ENCODE measurements at places on chromosomes 1 and 21. TPM values are rescaled to one million over a fixed set of nuclear protein-coding genes. Genes with fewer than 3 reads are reported as not detected.

DNA sequence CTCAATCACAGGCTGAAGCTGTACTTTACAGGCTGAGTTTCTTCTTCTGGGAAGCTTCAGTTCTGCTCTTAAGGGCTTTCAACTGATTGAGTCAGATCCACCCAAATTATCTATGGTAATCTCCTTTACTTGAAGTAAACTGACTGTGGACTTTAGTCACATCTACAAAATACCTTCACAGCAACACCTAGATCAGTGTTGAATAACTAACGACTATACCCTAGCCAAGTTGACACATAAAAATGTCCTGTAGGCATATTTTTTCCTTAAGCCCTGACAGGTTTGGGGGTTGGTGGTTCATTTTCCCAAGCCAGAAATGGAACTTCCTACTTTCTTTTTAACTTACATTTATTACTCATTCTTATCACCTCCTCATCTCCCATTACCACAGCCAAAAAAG lies 42.9 kb upstream of the PRKACB start:
- ATAC-seq, result no peak

Gene GJA4
- total RNA-seq, result 2.0 TPM

GRCh38 chr1:168035345-168035744 lies 98.5 kb upstream of the MPC2 start:
- no peak for ATAC-seq

Gene CD2
- 1.3 TPM for total RNA-seq

Gene MTARC2
- total RNA-seq, result 3.0 TPM

Gene AJAP1
- total RNA-seq, result 0.44 TPM

Gene LCE1E
- total RNA-seq, result not detected

DNA sequence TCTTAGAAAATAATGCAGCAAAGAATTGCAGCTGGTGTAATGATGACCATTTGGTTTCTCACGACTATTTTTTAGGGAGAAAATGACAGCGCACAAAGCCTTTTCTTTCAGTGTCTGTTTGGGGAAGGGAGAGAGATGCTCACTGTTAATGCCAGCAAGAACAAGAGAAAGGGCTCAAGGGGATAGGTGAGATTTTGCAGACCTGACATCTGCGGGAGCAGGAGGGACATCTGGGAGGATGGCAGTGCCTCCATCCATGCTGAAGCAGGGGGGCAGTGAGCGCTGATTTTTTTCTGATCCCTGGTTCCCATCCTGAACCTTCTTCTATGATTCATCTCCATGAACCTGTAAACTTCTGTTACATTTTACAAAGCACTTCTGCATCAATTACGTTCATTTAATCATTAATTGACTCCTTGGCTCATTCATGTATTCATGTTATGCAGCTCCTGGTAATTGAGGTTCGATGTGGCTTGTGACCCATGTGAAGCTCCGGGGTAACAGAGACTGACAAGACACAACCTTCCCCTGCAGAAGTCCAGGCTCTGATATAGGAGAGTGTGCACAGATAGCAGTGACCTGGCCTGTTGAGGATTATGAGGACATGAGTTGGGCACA lies 595.3 kb downstream of the PTPRU start:
- ATAC-seq, result no peak

Gene LDLRAD1
- 0.24 TPM for total RNA-seq

DNA sequence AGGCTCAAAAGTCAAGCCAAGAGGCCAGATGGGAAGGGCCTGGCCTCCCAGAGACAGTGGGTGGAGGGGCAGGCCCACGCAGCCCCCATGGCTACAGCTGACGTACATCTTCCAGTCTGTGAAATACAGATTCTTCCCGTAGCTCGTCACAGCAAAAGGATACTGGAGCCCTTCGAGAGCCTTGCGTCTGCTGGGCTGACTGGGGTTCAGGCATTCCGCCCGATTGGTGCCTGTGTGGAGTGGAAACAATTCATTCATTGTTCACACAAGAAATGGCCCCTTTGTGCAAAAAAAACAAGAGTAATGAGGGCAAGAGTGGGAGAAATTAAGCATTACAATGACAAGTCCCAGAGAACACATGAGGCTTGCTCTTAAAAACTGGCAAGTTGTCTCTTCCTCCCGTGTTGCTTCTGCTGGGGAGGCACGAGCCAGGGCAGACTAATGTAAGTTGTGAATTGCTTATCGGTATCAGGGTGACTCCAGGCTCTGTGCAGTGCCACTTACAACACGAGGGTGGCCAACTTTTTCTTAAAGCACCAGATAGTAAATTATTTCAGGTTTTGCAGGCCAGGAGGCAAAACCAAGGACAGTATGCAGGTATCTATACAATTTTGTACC lies 85.1 kb downstream of the NID1 start:
- ATAC-seq, result no peak

Gene PERM1
- not detected for total RNA-seq

Gene RNF186
- 0.16 TPM for total RNA-seq

GRCh38 chr21:45983981-45984551 lies 2.5 kb downstream of the COL6A1 start:
- ATAC-seq, result no peak

- ATAC-seq, result peak; percentile 60
These were observed 17.2 kb upstream of the BEND5 start for GRCh38 chr1:48793863-48794262.

- ATAC-seq, result no peak
These were observed 137.3 kb downstream of the NAV1 start for GRCh38 chr1:201676197-201676596.

Gene DNAJC28
- total RNA-seq, result 0.52 TPM

DNA sequence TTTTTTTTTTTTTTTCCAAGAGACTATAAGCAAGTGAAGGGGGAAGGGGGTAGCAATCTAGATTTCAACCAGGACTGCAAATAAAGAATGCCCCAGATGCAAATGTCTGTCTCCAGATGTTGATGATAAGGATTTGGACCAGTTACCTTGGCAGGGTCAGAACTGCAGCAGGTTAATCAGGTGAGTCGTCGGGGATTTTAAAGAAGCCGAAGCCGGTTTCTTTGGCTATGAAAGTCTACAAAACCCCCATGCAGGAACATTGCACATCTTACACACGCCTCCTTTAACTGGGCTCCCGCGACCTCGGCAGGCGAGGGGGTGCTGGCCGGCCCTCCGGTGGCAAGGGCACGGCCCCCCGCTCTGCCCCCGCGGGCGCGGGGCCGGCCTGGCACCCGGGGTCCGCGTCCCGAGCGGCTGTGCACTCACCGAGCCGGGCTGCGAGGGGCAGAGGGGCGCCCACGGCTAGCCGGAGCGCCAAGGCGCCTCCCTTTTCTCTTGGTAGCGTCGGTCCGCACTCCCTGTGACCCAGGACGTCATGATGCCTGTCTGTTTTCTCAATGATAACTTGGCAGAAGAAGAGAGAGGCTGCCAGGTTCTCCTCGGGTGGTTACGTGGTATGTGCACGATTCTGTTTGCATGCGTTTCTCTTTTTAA lies 366.3 kb upstream of the ESRRG start:
- ATAC-seq, result peak; percentile 62

- peak; percentile 94 for ATAC-seq
These were observed 110.0 kb downstream of the ADSS2 start for GRCh38 chr1:244341455-244342450.

DNA sequence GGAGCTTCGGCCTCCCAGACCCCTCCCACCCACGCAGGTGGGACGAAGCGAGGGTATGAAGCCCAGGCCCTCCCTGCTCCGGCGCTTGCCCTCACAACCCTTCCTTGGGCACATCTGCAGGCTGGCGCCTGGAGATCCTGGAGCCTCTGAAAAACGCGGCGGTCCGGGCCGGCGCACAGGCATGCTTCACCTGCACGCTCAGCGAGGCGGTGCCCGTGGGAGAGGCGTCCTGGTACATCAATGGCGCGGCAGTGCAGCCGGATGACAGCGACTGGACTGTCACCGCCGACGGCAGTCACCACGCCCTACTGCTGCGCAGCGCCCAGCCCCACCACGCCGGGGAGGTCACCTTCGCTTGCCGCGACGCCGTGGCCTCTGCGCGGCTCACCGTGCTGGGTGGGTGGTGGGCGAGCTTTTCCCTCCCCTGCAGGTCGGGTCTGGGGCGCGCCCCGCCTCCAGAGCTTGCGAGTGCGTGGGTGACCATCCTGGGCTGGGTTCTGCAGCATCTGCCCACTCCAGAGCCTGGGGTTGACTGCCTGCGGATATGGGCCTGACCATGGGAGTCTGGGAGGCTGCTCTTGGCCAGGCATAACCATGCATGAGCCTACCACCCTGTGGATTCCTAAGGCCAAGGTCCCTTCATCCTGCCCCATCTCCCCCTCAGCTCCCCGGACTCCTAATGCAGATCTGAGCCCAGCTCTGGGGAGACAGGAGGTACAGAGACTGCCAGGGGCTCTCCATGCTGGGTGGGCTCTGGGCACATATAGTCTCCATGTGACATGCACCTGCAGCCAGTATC lies 89.8 kb downstream of the TRIM11 start:
- no peak for ATAC-seq

Data from esophagus mucosa (tissue), 1 donor.